ENCODE measurements at places on chromosomes 16 and 17.

GRCh38 chr17:37158290-37158689, 209.5 kb downstream of the AATF start:
- no peak for DNase-seq

GRCh38 chr17:36498155-36498554, 11.7 kb downstream of the ZNHIT3 start:
- DNase-seq, result no peak

- DNase-seq, result no peak
These were observed 60.7 kb upstream of the TNRC6C start for GRCh38 chr17:77897741-77898301.

- no peak for DNase-seq
These were observed 34.3 kb upstream of the CBX4 start for GRCh38 chr17:79873583-79873982.

- DNase-seq, result no peak
These were observed 20.7 kb upstream of the NAT9 start for GRCh38 chr17:74796866-74797265.

GRCh38 chr16:86359571-86359970, 150.8 kb upstream of the FOXF1 start:
- no peak for DNase-seq

- peak; percentile 61 for DNase-seq
These were observed 621 bp downstream of the CEP95 start for GRCh38 chr17:64507413-64507782.

DNA sequence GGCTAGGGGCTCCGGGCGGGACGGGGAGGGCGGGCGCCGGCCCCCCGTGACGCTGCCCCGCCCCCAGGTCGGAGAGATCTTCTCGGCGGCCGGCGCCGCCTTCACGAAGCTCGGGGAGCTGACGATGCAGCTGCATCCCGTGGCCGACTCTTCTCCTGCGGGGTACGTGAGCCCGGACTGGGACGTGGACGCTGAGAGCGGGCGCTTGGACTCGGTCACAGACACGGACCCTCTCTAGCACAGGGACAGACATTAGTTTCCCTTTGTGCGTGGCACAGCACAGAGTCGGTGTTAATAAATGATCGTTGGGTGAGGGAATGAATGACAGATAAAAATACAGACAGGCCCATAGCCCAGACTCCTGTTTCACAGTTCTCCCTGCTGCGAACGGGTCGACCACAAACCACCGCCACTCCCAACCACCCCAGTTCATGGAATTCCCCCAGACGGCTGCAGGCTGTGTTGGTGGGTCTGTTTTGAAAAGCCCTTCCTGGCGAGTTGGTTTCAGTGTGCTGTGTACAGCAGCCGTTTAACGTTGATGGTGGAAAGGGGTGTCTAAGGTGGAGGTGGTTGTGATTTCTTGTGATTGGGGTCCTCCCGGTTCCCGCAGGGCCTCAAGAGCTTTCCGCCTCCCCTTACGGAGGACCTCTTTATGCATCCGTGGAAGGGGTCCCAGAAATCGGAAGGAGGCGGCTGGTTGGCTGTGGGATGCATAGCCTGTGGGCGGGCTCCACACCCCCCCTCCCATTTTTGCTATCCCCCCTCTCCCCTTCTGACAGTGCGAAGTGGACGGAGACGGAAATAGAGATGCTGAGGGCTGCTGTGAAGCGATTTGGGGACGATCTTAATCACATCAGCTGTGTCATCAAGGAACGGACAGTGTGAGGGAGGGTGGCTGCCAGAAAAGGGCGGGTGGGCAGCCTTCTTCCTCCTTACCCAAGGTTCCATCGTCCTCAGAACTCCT, 2.9 kb downstream of the RNASEK start:
- peak; percentile 82 for DNase-seq

GRCh38 chr16:2519711-2520080, 475 bp upstream of the AMDHD2 start:
- no peak for DNase-seq

- DNase-seq, result no peak
These were observed 470 bp downstream of the KRT23 start for GRCh38 chr17:40936976-40937375.

GRCh38 chr17:11278992-11279270, 37.9 kb downstream of the SHISA6 start:
- no peak for DNase-seq

GRCh38 chr17:17264430-17264829, 16.6 kb downstream of the COPS3 start:
- DNase-seq, result no peak

- no peak for DNase-seq
These were observed 83.0 kb upstream of the CDC42EP4 start for GRCh38 chr17:73394512-73395450.

GRCh38 chr17:76000016-76000754, 470 bp upstream of the CDK3 start:
- DNase-seq, result peak; percentile 51

- DNase-seq, result no peak
These were observed 1.5 kb upstream of the TBCD start for GRCh38 chr17:82750241-82750908.

Measured in inflammatory macrophage treated with lipopolysaccharide for 4 hours (primary cell).